ENCODE measurements at places on chromosomes 3 and 15.

GRCh38 chr15:55253580-55253979 is 36.0 kb downstream of the RAB27A start:
- peak; percentile 85 for DNase-seq

DNA sequence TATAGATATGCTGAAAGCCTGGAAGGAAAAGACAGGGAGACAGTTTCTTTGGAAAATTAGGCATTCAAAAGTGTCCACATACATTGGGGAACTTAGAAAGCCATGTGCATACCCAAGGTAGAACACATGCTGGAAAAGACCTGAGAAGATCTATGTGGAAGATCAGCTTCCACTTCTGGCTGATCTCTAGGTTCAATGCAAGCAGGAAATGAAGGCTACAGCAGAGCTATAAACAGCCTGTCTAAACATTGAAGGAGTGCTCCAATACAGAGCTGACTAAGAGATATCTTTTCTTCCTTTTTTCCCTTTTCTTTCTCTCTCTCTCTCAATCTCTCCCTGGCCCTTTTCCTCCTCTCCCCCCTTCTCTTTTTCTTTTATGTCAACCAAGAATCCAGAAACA is 73.6 kb upstream of the TCF12 start:
- no peak for DNase-seq

DNA sequence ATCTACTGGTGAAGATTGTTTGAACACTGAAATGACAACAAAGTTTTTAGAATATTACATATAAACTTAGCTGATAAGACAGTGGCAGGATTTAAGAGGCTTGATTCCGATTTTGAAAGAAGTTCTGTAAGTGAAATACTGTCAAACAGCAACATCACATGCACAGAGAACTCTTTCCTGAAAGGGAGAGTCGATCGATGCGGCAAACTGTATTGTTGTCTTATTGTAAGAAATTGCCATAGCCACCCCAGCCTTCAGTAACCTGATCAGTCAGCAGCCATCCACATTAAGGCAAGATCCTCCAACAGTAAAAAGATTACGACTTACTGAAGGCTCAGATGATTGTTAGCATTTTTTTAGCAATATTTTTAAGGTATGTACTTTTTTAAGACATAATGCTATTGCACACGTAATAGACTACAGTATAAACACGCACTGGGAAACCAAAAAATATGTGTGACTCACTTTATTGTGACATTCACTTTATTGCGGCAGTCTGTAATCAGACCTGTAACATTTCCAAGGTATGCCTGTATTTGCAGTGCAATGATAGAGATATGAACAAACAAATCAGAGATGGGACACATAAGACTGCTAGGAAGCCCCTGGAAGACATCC is 225.6 kb upstream of the UBE2E1 start:
- peak; percentile 48 for DNase-seq

DNA sequence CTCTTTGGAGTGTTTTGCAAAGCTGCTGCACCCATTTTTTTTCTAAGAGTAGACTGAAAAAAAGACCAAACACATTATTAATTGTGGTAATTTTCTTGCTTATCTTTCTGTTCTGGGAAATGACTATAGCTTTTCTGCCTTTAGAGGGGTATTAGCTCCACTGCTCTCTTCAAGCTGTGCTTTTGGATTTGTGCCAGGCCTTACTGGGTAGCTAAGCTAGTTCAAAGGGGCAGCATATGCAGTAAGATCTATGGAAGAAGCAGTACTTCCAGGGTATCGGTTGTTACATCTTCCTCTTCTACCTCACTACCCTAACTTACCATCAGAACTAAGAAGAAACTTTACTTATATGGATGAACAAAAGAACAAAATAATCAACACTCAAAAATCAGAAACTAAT is 28.7 kb upstream of the ARIH1 start:
- DNase-seq = no peak

- no peak for DNase-seq
Measured at GRCh38 chr3:27723001-27723445, 900 bp upstream of the EOMES start.

DNA sequence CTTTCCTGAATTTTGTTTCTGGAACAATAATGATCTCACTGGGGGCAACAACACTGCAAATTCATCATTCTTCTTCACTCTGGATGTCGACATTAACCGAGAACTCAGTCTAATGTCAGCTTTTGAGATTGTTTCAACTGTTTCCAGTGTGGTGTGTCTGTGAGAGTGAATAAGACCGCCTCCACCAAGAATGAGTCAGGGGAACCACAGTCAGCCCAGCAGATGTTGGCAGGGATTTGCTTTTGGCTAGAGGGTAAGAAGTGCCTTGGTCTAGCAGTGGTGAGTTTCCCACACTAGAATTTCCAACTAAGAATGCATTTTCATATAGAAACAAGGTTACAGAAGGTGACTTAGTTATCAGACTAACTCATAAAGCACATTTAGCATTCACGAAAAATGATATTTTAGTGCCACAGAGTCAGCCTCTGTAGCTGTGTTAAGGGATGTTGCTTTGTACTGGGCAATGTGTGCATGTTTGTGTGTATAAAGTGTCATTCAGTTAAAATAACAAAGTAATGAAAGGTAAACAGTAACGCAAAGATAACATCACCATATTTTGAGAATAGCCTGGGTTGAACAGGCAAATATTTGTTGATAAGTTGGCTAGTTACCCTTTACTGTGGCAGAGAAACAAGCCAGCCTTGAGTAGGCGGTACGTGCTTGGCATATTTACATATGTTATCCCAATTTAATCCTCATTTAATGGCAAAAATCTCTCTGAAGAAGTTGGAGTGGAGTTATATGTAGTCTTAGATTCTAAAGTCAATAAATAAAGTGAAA is 33.8 kb downstream of the DRD3 start:
- peak; percentile 87 for DNase-seq

GRCh38 chr3:172103724-172104123 is 64.3 kb downstream of the FNDC3B start:
- DNase-seq = peak; percentile 88

GRCh38 chr3:123423806-123424205 is 25.1 kb downstream of the ADCY5 start:
- no peak for DNase-seq

DNA sequence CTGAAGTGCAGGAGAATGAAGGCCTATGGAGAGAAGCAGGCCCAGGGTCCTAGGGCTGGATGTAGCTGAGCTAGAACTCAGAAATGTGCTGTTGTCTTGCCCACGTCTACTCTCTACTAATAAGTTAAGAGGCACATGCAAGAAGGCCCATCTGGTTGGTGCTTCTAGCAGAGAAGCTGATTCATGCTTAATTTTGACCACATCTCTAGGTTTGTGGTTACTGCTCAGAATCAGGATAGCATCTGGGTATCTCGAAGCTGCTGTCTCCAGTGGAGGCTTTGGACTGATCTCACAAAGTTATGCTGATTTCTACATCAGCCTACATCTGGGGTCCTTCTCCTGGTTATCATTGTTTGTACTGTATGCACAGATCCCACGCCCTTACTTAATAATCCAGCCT is 87.3 kb downstream of the CACNA1D start:
- peak; percentile 32 for DNase-seq

DNA sequence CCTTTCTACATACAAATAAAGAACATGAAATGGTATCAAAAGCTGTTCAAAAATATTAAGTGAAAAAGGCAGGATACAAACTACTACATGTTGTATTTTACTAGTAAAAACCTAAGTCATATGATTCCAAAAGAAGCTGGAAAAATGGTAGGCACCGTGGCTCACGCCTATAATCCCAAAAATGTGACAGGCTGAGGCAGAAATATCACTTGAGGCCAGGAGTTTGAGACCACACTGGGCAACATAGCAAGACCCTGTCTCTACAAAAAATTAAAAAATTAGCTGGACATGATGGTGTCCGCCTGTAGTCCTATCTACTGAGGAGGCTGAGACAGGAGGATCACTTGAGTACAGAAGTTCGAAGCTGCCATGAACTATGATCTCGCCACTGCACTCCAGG is 1.7 kb downstream of the EMC7 start:
- no peak for DNase-seq
